Type B pancreatic cell (in vitro differentiated cells): ENCODE measurements at places on chromosomes 1 and 21. TPM values are rescaled to one million over a fixed set of nuclear protein-coding genes. Genes with fewer than 3 reads are reported as not detected.

DNA sequence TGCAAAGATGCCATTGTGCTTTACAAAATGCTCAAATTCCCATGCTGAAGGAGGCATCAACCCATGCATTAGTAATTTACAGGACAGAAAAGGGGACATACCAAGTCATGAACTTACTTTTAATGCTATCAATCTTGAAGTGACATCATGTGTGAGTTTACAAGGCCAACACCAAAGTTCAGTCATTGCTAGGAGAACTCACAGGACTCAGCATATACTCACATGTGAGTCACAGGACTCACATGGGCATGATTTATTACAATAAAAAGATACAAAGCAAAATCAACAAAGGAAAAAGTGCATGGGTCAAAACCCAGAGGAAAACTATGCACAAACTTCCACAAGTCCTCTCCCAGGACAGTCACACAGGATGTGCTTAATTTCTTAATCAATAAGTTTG, 1656.0 kb downstream of the MRPL39 start:
- no peak for DNase-seq

SERPINC1 gene
- 0.50 TPM in 1 of 2 replicates, not detected in the other for total RNA-seq

PCSK9 gene
- 9.5 and 15.3 TPM in 2 replicates for total RNA-seq

DNA sequence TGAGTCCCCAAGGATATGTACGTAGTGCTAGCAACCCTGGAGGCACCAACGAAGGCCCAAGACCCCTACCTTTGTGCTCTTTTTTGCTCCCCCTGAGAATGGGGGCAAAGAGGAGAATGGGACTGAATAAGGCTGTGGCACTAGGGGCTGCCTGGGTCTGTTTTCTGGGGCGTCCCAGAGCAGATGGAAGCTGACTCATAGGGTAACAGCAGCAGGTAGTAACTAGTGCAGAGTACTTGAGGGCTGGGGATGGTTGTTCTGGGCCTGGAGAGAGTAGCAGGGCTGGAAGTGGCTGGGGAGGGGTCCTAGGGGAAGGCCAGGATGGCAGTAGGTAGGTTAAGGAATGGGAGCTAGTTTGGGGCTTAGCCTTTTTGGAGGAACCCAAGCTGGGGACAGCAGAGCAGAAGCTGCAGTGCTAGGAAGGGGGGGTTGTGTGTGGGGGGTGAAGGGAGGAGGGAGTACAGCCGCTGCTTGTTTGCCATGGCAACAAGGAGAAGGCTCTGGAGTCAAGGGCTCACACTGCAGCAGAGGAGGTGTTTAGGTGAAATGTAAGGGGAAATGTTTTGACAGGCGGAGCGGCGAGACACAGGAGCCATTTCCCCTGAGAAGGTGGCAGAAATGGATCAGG, 1.8 kb downstream of the NCDN start:
- DNase-seq = no peak

- no peak for DNase-seq
Observed at GRCh38 chr1:3166206-3166918, 97.4 kb downstream of the PRDM16 start.

DNA sequence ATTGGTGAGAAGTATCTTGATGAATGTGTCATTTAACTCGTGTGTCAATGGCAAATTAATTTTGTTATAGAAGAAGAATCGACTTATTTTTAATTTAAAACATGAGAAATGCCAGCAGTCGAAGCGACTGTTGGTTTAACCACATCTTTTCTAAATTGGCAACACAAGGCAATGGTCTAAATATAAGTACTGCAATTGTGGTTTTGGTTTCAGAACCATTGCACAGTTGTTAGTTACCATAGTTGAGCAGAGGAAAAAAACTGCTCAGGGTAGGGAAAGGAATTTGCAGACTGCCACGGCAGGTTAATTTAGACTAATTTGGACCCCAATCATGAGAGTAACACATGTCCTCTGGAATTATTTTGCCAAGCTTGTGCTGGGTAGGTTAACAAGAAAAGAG, 185.6 kb upstream of the RUNX1 start:
- DNase-seq = no peak

FCMR gene
- 0.58 and 0.81 TPM in 2 replicates for total RNA-seq

GRCh38 chr1:43968348-43968948, 1.4 kb upstream of the DPH2 start:
- DNase-seq = no peak

PIP5K1A gene
- total RNA-seq = 69.8 and 77.3 TPM in 2 replicates

DNA sequence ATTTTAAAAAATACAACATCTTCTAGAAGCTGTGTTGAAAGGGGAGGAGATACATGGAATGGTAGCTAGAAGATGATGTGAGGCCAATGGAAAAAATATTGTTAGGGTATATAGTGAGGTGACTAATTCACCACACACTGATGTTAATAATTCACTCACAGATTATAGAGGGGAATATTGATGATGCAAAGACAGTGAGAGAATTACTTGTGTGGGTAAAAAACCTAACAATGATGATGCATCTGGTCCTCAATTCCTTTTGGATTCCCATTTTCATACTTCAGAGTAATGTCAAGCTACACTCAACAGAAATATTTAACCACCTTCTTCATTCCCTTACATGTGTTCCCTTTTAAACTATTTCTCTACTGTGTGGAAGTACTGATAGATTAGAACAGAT, 169.5 kb upstream of the DPYD start:
- no peak for DNase-seq
